ENCODE measurements at places on chromosomes 16 and 17.
A peak's percentile ranks its signal among the peaks of the same experiment; 100 is the strongest.

DNA sequence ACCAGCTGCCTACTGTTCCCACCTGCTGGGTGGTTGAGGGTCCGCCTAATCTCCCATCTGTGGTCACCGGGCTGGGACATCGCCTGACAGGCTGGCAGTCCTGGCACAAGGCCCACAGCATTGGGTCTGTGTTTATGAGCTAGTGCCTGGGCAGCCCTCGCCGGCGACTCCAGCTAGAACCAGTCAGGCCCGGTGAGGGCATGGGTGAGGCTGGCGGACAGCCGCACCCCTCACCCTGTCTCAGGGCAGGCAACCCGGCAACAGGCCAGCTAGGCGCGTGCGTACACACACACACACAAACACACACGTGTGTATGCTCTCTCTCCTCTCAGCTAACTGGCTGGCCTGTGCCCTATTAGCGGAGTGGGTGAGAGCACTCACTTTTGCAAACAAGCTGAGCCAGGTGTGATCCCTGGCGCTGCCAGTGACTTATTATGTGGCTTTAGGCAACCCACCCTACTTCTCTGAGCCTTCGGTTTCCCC lies 10.4 kb downstream of the HSD11B2 start:
- DNase-seq = no peak

- DNase-seq = peak; percentile 39
Observed at GRCh38 chr17:59963738-59964481, 630 bp downstream of the RNFT1 start.

DNA sequence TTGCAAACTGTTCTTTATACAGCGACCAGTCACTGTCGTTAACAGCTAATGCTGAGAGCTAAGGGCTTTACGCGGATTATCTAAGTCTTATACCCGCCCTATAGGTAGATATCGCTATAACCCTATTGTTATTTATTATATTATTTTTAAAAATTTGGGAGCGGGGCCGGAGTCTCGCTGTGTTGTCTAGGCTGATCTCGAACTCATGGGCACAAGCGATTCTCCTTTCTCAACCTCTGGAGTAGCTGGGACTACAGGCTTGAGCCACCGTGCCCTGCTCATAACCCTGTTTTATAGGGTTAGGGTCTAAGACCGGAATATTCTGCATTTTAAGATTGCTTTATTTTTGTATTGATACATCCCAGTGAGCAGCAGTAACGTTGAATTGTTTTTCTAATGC lies 24.7 kb downstream of the DEF8 start:
- no peak for DNase-seq

GRCh38 chr16:68696514-68696913 lies 40.6 kb upstream of the CDH1 start:
- no peak for DNase-seq

- DNase-seq = no peak
Observed at GRCh38 chr16:1461146-1461545, 13.7 kb downstream of the CLCN7 start.

GRCh38 chr16:29809850-29810698 lies 1.9 kb upstream of the PRRT2 start:
- no peak for DNase-seq

- no peak for DNase-seq
Observed at GRCh38 chr17:76138234-76138895, 2.7 kb downstream of the FOXJ1 start.

- no peak for DNase-seq
Observed at GRCh38 chr16:57537581-57538234, 1.3 kb upstream of the CCDC102A start.

- no peak for DNase-seq
Observed at GRCh38 chr16:88543230-88543813, 26.9 kb upstream of the ZC3H18 start.

- DNase-seq = no peak
Observed at GRCh38 chr17:2707721-2708584, 3.6 kb downstream of the CLUH start.

DNA sequence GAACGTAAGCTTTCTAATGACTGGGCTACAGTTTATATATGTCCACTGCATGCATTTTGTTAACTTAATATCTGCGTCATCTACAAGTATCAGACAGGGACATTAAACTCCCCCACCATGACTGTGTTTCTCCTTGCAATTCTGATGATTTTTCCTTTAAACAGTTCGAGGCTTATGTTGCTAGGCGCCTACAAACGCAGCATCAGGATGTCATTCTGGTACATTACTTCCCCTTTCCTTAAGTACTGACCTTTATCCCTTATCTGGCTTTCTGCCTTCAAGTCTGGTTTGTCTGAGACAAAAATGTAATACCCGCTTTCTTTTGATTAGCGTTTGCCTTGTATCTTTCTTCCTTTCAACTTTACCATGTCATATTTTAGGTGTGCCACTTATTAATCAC lies 362.4 kb downstream of the SLC39A11 start:
- no peak for DNase-seq

DNA sequence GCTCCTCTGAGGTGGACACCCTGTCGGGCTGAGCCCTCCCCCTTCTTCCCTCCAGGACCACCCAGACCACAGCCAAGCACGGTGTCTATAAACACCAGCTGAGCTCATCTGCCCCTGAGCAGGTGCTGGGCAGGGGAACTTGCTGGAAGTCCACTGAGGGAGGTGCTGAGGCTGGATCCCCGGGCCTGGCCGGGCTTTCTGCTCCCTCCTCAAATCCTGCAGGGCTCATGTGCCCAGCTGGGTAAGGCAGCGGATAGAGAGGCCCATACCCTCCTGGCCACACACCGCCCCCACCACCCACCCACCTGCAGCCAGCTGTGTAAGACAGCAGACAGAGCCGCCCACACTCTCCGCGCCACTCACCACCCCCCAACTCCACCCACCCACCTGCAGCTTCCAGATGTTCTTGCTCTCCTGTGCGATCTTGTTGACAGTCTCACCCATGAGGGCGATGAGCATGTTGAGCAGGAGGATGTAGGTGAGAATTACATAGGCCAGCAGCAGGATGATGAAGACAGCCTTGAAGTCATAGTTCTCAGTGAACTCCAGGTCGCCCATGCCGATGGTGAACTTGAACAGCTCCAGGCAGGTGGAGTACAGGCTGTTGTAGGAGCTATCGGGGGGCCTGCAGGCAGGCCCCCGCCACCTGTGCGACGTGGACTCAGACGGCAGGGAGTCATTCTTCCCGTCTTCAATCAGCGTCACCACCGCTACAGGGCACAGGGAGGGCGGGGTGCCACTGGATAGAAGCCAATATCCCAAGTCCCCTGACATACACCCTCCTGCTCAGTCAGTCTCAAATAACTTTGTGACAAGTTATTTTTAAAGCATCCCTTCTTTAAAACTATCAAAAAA lies 15.9 kb upstream of the TRPV3 start:
- no peak for DNase-seq

- no peak for DNase-seq
Observed at GRCh38 chr16:1481906-1482835, 6.6 kb downstream of the PTX4 start.

DNA sequence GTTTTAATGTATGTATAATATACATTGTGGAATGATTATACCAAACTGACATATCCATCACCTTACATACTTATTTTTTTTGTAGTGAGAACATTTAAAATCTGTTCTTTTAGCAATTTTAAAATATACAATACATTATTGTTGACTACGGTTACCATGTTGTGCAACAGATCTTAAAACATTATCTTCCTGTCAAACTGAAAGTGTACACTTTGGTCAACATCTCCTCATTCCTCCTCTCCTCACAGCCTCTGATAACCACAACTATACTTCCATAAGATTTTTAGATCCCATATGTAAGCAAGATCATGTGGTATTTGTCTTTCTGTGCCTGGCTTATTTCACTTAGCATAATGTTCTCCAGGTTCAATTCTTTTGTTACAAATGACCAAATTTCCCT lies 7.5 kb upstream of the DNAJA2 start:
- DNase-seq = no peak

Measured in LoVo (cell line).